ENCODE measurements at places on chromosomes 12 and 14.

GRCh38 chr12:90963946-90964345 is 9.0 kb upstream of the CCER1 start:
- no peak for DNase-seq

DNA sequence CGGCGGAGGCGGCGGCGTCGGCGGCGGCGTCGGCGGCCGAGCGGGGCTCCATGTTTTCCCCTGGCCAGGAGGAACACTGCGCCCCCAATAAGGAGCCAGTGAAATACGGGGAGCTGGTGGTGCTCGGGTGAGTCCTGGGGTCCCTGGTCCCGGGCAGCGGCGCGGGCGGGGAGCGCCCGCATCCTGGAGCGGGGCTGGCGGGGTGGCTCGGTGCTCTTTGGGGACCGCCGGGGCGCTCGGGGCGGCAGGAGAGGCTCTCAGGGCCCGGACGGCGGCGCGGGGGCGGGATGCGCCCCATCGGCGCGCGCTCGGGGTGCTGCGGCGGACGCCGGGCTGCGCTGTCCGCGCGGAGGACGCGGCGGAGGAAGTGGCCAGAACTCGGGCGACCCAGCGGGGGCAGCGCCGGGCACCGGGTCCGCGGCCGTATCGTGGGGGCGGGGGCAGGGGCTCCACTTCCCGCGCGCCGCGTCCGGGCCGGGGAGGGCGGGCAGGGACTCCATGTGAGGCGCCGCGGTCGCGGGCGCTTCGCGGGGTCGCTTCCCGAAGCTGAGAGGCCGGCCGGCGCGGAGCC is 485 bp downstream of the PELI2 start:
- DNase-seq, result no peak

GRCh38 chr12:105705765-105706164 is 375.3 kb downstream of the C12orf75 start:
- DNase-seq, result peak; percentile 47

DNA sequence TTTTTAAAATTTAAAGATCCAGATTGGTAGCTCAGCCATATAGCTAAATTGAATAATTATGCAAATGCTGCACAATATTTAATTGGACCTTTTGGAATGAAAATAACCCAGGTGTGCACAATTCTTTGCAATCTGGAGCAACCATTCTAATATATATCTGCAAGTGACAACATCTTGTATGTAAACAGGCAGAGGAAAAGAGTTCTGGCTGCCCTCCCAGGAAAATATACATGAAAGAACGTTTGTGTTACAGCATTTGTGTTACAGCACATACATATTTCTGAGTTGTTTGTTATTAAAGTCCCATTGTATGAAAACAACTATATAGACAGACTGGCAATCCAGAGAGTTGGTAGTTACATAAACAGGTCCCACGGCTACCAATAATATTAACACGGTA is 377.5 kb downstream of the DIO2 start:
- DNase-seq, result no peak

DNA sequence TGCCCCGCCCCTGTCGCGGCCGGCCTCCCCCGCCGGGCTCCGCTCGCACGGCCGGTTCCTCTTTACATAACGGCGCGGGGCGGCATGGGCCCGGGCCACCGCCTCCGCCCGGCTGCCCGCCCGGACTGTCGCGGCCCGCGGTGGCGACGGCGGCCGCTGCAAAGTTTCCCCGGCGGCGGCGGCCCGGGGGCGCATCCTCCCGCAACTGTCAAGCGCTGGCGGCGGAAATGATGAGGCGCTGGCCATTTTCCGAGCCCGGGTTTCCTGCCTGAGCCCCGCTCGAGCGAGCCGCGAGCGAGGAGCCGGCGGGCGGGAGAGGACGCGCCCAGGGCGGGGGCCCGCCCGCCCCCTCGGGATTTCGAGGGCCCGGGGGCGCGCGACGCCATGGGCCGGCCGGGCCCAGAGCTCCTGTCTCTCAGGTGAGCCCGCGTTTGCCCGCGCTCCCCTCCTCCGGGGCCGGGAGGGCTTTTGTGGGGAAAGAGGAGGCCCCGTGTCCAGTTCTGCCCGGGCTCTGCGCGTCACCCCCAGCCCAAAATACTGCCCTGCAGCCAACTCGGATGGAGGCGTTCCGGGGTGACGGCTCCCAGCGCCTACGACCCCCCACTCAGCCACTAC is at the start of gene SH2B3:
Gene SH2B3 (plus strand): TSS at position 65 of the 615 bp plus-strand sequence. CDS start 12,223 bp downstream, outside the sequence.
- peak; percentile 42 for DNase-seq

- DNase-seq, result no peak
These were observed 160.5 kb downstream of the NUAK1 start for GRCh38 chr12:105978276-105978675.

- DNase-seq, result no peak
These were observed 381.0 kb downstream of the DPF3 start for GRCh38 chr14:72512925-72513324.

DNA sequence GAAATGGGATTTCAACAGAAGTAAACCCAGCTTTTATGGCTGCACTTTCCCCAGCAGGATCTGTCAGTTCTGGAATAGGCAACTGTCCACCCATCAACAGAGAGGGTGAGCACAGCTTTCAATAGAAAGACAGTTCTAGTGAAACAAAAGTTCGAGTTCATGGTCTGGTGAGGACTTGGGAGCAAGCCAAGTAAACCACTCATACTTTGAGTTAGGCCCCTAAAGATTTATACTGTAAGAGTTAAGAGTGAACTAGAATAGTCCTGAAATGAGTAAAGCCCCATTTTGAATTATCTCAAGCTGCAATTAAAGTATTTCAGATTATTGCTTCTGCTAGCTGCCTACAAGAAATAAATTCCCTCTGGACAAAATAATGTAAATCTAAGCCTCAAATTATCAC is 82.6 kb downstream of the METTL25 start:
- DNase-seq, result no peak

GRCh38 chr14:68292441-68293215 is 473.0 kb downstream of the RAD51B start:
- DNase-seq, result no peak

GRCh38 chr12:65510007-65510406 is 231.5 kb downstream of the MSRB3 start:
- DNase-seq, result no peak

- DNase-seq, result peak; percentile 68
These were observed 114.7 kb upstream of the MYL2 start for GRCh38 chr12:111034886-111035577.

DNA sequence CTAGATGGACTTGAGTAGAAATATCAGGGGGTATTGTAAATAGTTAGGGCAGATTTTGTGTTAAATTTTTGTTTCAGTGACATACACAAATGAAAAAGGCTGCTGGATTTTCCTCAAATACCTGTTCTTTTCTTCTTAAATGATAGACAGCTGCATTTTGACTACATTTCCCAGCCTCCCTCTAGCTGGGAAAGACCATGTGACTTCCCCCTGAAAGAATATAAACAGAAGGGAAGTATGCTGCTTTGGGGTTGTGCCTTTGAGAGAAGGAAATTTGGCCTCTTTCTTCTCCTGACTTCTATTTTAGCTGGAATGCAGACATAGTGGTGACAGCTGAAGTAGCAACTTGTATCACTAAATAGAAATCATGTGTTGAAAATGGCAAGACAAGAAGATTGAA is 476.1 kb upstream of the SYT1 start:
- no peak for DNase-seq

- DNase-seq, result no peak
These were observed 369.7 kb upstream of the SYT1 start for GRCh38 chr12:78494911-78495310.

GRCh38 chr14:91041450-91041849 is 19.0 kb downstream of the RPS6KA5 start:
- no peak for DNase-seq

DNA sequence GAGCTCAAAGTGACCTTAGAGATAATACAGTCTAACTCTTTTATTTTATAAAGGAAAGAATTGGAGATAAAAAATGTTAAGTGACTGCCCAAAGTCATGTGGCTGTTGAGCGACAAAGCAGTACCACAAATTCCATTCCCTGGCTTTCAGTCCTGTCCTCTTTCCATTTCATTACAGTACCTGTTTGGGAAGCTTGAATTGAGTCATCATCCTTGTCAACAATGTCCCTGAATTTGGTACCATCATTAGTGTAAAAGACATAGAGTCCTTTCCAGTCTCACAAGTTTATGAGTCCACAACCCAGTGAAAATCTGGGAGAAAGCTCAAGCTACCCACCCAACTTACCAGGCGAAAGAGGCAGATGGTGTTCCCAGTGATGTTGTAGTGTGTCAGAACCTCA is 3.8 kb downstream of the ERP27 start:
- no peak for DNase-seq

- peak; percentile 91 for DNase-seq
These were observed at the start of gene C12orf43 for GRCh38 chr12:121015825-121016766. Gene C12orf43 (minus strand): TSS chr12:121016487. CDS start chr12:121016474, 13 bp downstream.

- DNase-seq, result no peak
These were observed 217.4 kb downstream of the ZFP36L1 start for GRCh38 chr14:68575426-68575825.

DNA sequence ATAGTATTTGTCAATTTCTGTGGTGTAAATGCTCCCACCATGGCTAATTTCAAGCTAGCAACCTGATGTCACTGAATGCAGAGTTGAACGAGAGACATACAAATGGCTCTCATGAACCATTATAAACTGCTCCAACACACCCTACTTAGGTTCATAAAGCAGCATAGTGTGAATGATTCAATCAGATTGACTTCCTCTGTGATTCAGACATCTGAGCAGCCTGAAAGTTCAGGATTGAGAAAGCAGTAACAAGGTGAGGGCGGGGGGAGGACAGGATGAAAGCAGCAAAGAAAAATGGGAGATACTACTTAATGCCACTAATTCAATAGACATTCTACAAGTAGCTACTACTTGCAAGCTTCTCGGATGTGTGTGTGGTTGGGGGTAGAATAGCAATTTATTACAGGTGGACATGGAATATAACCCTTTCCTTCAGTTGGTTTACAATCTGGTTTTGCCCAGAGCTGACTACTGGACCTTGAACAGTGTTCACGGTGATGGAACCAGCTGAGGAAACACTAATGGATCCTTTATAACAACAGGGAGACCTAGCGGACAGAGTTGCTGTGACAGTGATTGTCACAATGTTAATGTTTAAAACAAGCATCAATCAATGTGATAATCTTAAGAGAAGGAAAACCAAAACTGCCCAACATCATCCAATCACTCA is 52.5 kb upstream of the PELI2 start:
- DNase-seq, result no peak

DNA sequence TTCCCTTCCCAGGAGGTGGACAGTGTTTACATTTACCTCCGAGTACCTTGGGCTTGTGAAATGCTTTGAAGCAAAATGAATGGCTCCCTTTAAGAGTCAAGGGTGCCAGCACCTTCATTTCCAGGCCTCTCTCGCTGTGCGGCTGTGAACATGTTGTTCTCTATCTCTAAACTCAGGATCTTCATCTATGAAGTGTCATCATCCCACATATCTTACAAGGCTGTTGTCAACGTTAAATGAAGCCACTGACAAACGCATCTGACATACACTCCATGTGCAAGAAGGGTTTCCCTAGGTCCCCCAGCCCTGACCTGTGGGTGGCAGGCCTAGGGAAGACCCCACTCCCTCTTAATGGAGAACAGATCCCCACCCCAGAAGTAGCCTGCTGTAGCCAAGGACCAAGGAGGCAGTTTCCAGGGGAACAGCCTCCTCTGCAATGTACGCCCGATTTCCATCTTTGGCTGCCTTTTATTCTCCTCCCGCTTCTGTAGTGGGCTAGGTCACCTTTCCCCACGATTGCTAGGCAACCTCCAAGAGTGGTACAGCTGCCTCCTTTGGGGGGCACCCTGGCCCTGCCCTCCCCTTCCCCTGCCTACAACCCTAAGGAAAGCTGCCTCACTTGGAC is 7.6 kb downstream of the ACTN1 start:
- DNase-seq, result no peak

DNA sequence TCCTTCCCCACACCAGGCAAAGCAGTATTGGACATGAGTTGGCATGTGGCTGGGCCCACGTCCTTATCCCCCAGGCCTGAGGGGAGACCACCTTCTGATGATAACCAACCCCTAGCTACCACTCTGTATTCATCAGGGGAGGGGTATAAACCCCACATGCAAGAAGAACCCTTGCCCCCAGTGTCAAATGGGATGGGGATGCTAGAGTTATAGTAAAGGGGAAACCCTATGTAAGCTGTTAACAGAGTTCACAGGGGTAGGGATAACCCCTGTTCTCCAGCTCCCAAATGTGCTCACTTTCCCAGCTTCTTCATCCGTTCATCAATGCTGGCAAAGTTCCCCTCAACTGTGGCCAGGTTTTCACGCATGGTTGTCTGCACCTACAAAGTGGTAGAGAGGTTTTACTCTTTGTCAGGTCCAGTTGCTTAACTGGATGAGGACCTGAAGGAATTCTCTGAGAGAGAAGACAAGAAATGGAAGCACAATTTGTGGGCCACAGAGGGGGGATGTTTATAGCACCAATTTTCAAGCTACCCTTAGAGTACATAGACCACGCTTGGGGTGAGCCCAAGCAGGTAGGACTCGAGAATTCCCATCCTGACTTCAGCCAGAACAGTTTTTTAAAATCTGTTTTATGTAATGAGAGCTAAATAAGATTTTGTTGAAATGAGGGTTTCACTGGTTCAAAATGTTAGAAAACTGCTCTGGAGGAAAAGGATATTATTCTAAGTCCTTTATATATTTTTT is 7.9 kb downstream of the MBD6 start:
- DNase-seq, result no peak

GRCh38 chr12:124537525-124538193 is 29.8 kb downstream of the NCOR2 start:
- DNase-seq, result no peak

- no peak for DNase-seq
These were observed 6.7 kb upstream of the ARID4A start for GRCh38 chr14:58291646-58292045.

DNA sequence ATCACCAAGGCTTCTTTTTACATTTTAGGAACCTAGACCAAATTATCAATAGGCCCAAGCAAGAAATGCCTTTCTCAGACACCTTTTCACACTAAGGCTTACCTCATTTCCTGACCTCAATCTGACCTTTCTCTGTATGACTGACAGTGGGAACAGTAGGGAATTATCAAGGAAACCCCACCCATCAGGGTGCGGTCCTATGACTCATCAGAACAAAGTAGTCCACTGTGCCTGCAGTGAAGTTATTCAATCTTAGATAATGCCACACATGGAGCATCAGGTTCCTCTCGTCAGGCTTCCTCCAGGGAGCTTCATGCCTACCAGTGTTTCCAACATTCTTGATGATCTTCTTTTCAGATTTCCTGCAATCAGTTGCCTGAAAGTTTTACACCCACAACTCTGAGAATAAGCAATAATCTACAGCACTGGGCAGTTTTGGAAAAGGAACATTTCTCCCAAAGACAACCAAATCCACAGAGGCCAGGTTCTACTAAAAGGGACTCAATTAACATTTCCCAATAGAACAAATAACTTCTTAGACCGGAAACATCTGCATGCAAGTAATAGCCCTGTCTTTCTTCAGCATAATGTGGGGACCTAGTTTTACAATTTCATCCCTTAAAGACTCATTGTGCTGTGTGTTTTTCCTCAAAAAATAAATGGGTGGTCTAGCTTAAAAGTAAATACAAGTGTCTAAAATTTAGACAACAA is 35.9 kb upstream of the TMTC2 start:
- no peak for DNase-seq

DNA sequence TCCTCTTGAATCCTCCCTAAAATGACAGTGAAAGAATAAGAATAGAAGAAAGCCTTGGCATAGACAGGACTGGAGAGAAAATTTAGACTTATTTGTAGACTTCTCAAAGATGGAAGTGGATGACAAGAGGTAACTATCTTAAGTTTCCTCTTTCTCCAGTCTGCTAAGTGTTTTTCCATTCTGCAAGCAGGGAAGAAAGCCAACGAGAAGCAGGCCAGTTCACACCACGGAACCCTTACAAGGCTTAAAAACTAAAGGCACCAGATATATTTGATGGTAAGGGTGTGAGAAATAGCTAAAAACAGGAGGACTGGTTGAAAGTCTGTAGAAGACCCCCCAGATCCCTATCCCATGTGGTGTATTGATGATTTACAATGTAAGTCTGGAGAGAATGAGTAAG is 82.9 kb upstream of the GPHB5 start:
- no peak for DNase-seq

Measured in NCI-H1105 (cell line).